ENCODE measurements at places on chromosomes 7 and 10.

DNA sequence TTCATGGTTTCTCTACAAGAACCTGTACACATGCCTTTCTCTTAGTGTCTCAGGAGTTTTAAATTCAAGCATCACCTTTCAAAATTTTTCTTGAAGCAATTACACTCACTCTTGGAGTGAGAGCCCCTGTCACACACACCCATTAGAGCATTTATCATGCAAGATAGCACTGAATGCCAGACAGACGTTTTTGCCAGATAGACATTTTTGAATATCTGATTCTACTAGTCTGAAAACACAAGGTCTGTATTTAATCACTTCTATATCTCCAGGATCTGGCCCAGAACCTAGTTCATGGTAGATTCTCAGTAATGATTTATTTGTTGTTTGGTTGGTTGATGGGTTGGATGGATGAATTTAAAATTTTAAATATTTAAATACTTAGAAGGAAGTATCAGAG, 60.9 kb upstream of the PDE1C start:
- DNase-seq = no peak

GRCh38 chr10:133358162-133358924, 524 bp upstream of the FUOM start:
- no peak for DNase-seq

DNA sequence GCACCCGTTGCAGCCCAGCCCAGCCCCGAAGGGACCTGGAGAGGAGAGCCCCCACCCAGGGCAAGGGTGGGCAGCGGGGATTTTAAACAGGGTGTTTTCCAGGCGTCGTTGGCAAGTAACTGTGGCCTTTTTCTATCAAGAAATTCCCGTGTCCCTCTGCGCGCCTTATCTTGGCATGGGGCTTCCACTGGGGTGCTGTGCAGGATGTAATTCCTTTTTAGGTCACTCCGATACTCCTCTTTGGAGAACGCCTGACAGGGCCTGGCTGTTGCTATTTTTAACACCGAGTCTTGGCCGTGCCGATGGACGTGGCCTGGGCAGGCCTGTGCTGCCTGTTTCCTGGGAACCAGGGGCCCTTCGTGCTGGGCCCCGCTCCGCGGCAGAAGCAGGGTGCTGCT, 93.8 kb downstream of the INPP5A start:
- no peak for DNase-seq

GRCh38 chr10:16843252-16843870, 26.1 kb upstream of the RSU1 start:
- DNase-seq = peak; percentile 86

GRCh38 chr7:155510975-155511701, 35.2 kb downstream of the CNPY1 start:
- no peak for DNase-seq

GRCh38 chr10:120689777-120690529, 161.2 kb upstream of the WDR11 start:
- no peak for DNase-seq

GRCh38 chr7:157625973-157626742, 289.4 kb downstream of the DNAJB6 start:
- no peak for DNase-seq

DNA sequence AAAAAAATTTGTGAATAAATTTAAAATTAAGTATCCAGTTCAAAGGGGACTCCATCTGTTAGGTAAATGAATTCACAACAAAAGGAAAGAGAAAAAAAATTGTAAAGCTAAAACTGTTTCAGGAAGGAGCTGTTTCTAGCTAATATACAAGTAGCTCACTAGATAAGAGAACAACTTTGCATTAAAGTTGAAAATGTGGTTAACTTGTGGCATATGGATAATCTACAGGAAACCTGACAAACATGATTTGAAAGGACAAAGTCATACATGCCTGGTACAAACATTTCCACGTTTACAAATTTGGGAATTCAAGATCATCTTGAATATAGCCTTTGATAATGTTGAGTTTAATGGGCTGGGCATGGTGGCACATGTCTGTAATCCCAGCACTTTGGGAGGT, 8.9 kb downstream of the NT5C3A start:
- DNase-seq = no peak

DNA sequence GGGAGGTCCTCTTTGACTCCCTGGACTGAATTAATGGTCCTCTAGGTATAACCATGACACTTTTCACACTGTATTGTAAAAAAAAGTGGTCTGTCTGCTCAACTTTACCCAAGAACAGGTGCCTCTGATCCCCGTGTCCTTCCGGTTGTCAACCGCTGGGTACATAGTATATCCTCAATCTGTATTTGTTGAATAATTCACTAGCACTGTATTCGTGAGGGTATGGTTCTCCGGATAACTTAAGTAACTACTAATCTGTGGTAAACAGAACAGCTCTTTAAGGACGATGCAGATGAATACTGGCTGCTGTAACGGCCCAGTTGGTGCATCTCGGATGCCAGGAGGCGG, 472 bp upstream of the ADAM22 start:
- DNase-seq = no peak

- DNase-seq = no peak
These were observed 20.8 kb downstream of the HYCC1 start for GRCh38 chr7:22992874-22993840.

DNA sequence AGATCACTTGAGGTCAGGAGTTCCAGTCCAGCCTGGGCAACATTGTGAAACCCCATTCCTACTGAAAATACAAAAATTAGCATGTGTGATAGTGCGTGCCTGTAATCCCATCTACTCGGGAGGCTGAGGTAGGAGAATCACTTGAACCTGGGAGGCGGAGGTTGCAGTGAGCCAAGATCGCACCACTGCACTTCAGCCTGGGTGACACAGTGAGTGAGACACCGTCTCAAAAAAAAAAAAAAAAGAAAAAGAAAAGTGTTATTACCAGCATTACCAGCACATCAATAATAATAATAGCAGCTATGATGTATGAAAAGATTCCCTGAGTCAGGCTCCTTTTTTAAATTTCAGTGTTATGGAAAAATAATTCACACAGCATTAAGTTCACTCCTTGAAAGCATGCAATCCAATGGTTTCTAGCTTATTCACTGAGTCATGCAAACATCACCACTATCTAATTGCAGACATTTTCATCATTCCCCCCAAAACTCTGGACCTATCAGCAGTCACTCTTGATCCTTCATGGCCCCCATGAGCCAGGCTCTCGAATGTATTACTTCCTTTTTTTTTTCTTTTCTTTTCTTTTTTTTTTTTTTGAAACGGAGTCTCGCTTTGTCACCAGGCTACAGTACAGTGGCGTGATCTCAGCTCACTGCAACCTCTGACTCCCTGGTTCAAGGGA, 228.4 kb downstream of the FANK1 start:
- DNase-seq = no peak

- DNase-seq = no peak
These were observed 168.2 kb downstream of the SEPTIN7 start for GRCh38 chr7:35969066-35969465.

DNA sequence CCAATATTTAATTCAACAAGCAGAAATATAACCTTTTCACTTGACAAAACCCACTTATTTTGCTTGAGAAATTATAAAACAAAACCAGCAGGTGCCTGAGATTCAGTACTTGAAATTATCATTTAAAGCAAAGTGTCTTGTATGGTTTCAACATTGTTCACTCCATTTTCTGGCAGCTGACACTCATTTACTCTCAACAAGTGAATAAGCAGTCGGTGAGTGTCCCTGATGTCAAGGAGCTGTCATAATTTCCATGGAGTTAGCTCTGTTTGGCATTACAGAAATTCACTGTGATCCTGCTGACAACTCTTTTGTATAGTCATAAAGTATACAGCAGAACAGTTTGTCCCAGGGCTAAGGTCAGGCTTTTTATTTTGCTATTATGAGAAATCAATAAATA, 490.0 kb downstream of the CNTNAP2 start:
- no peak for DNase-seq

- no peak for DNase-seq
These were observed 362.8 kb upstream of the IGFBP3 start for GRCh38 chr7:46283852-46284251.

DNA sequence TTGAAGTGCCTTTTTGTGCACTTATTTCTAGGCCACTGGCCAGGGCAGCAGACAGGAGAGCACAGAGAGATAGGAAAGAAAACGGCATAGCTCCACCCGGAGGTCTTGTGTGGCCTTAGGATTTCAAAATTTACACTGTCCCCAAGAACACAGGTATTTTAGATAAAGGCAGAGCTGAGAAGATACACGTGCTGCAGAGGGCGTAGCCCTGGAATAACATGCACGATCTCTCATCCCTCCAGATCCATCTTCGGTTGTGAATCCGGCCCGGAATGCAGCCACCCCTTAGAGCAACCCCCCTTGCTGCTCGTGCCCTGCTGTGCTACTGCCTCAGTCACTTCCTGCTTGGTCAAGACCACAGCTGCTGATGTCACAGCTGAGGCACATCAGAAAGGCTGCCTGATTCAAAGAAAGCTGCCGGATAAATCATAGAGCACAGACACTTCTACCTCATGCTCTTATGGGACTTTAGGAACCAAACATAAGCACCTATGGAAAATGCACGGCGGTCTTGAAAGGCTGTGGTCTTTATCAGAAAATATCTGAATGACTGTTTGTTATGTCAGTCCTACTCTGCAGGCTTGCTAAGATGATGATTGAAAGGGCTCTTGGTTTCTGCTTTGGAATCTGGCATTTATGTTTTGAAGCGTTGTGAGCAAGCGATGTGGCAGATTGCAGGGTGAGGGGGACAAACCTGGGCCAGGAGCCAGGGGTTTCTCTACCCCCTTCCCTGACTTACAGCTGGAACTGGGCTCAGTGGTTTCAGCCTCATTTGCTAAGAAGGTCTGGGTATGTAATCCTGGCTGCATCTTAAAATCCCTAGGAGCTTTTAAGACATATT, 152.0 kb downstream of the SVIL start:
- DNase-seq = no peak

GRCh38 chr7:127803626-127804025, 151.6 kb downstream of the SND1 start:
- no peak for DNase-seq

GRCh38 chr7:124152859-124153692, 120.2 kb upstream of the TMEM229A start:
- peak; percentile 64 for DNase-seq

GRCh38 chr7:1767524-1767923, 97.4 kb downstream of the ELFN1 start:
- no peak for DNase-seq

GRCh38 chr10:45470098-45471012, 96.3 kb downstream of the ALOX5 start:
- no peak for DNase-seq

DNA sequence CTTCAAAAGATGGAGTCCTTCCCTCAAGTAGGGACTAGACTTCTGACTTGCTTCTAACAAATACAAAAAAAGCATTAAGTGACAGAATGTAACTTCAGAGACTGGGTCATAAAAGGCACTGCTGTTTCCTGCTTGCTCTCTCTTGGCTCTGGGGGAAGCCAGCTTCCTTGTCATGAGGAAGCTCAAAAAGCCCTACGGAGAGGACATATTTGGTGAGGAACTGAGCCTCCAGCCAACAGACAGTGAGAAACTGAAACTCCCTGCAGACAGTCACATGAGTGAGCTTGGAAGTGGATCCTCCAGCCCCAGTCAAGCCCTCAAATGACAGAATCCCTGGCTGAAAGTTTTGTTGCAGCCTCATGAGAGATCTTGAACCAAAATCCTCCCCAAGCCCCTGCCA, 26.3 kb upstream of the SLC35G1 start:
- DNase-seq = no peak

DNA sequence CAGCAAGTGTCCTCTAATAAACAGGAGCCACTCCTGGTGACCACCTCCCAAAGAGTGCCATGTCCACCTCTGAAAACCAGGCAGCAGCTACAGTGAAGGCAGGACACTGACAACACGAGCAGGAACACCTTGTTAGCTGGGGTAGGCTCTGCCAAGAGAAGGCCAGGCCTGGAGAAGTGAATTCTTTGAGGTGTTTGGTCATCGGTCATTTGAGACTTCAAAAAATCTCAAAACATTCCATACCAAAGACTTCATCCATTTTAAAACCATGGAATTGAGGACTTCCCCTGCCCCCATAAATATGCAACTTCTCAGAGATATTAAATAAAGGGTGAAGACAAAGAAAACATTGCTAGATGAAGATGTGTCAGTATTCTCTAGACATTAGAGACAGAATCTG, 28.4 kb upstream of the OPALIN start:
- DNase-seq = no peak

GRCh38 chr10:28587270-28587969, 54.5 kb downstream of the WAC start:
- DNase-seq = no peak

DNA sequence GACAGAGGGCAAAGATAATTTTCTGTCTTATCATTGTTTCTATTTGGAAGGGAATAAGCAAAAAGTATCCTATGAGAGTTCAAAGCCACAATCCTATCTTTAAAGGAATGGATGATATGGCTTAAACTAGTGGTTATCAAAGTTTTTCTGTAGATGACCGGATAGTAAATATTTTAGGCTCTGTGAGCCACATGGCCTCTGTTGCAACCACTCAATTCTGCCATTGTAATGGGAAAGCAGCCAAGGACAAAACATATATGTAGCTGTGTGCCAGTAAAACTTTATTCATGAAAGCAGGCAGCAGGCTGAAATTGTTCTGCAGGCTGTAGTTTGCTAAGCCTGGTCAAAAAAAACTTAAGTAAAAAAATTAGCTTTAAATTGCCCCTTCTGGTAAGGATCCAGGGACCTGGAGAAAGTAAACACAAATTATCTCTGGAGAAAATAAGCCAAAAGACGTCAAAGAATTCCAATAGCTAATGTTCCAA, 73.3 kb downstream of the THSD7A start:
- DNase-seq = no peak

GRCh38 chr10:30781670-30782121, 152.1 kb upstream of the LYZL2 start:
- peak; percentile 90 for DNase-seq

DNA sequence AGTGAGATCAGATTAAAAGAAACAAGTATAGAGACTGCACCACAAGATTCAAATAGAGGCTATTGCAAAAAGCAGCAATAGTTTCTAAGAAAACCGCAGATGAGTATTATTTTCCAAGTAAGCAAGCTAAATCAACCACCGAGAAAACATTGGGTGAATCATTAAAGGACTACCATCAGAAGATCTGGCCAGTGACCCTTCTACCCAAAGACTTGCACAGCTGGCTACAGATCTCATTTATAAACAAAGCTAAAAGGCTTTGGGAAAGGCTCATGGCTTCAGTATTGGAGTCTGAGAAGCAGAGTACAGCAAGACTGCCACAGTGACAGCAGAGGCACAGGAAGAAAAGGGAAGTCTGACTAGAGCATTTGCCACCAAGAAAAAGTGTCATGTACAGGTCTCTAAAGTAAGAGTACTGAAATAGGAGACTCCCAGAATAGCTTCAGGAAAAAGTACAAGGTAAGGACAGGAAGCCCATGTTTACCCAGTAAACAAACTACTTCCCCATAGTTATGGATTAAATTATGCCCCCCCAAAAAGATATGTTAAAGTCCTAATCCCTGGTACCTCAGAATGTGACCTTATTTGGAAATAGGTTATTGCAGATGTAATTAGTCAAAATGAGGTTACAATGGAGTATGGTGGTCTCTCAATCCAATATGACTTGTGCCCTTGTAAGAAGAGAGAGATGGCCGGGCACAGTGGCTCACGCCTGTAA, 19.0 kb downstream of the STEAP1 start:
- DNase-seq = no peak

GRCh38 chr10:118850418-118851061, 95.8 kb upstream of the CACUL1 start:
- DNase-seq = no peak

All from hippocampal formation (tissue), 2 donors.